ENCODE measurements at places on chromosomes 6 and 20.
A peak's percentile ranks its signal among the peaks of the same experiment; 100 is the strongest.

DNA sequence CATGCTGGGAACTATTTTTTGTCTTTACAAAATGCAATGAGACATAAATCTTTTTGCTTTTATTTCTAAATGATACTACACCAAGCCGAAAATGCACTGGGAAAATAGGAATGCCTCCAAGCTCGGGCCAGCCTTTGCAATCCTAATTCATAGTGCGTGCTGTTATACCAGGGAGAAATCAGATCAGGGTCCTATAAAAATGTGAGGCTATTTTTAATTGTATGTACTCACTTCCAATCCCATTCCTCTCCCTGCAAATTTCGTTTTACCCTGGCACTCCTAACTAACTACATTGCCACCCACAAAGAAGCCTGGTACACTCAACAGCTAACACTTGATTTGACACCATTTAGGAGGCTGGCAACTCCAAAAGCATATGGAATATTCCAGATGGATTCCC is 350.6 kb upstream of the ZFP64 start:
- no peak for DNase-seq

DNA sequence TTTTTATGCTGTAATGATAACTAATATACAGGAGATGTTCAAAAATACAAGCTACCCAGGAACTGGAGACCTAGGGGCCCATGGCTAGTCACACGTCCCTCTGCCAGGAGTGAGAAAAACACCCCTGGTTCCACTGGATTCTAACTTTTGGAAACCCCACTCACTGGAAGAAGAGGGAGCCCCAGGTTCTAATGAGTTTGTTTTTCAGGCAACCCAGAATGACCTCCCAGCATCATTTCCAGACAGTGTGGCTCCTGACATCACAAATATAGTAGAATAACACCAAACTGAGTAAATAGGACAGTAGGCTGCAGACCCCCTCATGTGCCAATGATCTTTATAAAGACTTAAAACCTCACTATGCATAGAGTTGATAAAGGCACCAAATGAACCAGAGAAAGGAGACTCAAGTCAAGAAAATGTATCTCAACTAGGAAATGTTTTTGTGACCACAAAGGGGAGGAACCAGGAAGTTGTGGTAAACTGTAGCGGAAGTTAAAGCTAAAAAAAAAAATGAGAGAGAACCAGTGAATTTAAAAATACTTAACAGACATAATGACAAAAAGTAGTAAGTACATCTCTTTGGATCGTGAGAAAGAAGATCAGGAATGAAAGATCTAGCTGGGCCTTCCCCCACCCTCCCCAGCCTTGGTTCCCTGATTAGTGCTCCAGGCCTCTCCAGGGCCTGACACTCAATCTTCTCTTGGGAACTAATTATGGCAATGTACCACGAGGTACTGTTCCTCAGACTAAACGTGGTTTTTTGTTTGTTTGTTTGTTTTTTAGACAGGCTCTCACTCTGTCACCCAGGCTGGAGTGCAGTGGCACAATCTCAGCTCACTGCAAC is 19.8 kb downstream of the HLA-E start:
- DNase-seq, result no peak

DNA sequence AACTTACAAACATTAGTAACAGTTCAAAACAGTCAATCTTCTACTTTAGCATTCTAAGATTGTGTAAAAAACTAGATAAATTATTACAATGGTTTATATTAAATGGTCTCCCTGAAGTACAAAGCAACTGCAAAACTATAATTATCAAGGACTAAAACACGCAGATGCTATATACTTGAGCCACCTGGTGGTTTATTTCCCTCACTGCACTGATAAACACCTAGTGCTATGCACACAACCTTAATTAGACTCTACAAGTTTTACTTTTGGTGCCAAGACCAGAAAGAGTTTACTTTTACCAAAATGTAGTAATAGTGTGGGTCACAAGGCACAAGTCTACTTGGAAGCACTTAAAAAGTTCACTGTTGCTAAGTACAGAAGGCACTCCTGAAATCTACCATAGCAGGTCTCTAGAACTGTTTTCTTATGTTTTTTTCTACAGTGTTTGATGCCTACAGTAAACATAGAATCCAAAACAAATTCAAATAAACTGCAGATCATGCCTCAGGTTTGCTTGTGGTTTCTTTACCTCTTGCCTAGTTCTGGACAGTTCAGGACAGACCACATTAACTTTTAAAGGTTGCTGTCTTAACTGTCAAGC is 49.2 kb downstream of the GMDS start:
- DNase-seq, result peak; percentile 30

- no peak for DNase-seq
These were observed 19.0 kb downstream of the NUDT3 start for GRCh38 chr6:34373511-34373910.

- no peak for DNase-seq
These were observed 280.9 kb downstream of the PACRG start for GRCh38 chr6:163008626-163009025.

- no peak for DNase-seq
These were observed 99.6 kb upstream of the COL21A1 start for GRCh38 chr6:56346958-56347357.

- DNase-seq, result no peak
These were observed 17.1 kb upstream of the C20orf144 start for GRCh38 chr20:33645072-33645358.

DNA sequence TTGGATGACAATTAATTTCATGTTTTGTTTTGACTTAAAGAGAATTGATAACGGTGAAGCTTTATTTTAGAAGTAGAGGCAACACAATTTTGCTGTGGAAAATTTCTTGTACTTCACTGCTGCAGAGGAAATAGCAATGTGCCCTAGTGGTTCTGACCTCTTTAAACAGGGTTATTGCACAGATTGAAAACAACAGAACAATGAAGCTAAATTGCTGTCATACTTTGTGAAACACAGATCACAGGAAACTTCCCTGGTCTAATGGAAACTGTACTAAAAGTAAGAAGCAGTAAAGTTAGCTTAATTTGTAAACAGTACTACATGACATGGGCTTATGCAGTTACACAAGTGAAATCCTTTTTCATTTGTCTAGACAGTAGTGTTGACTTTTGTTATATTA is 31.3 kb downstream of the OR2A4 start:
- DNase-seq, result no peak

- no peak for DNase-seq
These were observed 20.3 kb upstream of the LRRN4 start for GRCh38 chr20:6074145-6074561.
